ENCODE measurements at places on chromosomes 7 and 10.

GRCh38 chr10:49333192-49333591 lies 34.2 kb downstream of the C10orf71 start:
- no peak for DNase-seq

DNA sequence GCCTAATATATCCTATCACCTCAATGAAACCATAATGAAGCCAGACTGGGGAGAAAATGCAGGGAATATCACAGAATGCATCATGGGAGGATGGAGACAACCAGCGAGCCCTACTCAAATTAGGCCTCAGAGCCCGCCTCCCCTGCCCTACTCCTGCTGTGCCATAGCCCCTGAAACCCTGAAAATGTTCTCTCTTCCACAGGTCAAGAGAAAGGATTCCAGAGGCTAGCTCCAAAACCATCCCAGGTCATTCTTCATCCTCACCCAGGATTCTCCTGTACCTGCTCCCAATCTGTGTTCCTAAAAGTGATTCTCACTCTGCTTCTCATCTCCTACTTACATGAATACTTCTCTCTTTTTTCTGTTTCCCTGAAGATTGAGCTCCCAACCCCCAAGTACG lies 31.5 kb downstream of the PRSS2 start:
- DNase-seq, result no peak

DNA sequence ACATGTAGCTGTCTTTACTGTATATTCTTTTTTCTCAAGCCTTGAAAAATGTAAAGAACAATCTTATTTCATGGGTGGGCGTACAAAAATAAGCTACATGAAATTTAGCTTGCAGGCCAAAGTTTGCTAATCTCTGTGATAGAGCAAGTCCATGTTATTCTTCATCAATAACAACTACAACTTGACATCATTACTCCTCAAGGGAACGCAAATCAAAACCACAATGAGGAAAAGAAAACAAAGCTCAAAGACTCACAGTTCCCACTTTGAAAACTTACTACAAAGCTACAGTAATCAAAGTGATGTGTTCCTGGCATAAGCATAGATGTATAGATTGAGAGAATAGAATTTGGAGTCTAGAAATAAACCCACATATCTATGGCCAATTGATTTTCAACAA lies 62.5 kb downstream of the GNA12 start:
- DNase-seq, result no peak

GRCh38 chr7:69963393-69963792 lies 365.1 kb downstream of the AUTS2 start:
- DNase-seq, result no peak

- no peak for DNase-seq
These were observed 143.0 kb upstream of the HDAC9 start for GRCh38 chr7:18352339-18353255.

- DNase-seq, result no peak
These were observed 97.3 kb downstream of the DGKB start for GRCh38 chr7:14805105-14805719.

DNA sequence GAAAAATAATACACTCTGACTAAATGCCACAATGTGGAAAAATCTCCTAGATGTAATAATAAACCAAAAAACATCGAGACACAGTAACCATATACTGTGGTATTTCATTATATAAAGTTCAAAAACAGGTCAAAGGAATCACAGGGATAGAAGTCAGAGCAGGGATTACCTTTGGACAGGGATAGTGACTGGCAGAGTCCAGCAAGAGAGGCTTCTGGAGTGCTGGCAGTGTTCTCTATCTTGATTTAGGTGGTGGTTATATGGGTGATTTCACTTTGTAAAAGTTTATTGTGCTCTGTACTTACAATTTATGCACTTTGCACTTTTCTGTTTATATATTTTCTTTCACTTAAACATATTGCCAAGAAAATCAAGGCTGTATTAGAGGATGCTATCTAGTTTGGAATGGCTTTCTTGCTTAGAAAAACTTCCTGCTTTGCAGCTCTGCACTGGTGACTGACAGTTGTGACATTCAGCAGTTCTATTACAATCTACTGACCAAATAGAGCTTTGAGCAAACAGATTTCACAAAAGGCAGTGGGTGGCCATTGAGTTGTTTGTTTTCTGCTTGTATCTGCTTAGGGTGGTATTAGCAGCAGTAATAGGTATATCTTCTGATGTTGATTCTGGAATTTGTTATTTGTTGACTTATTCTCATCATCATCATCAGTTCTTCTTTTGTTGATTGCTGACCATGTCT lies 263.6 kb upstream of the LRGUK start:
- DNase-seq, result no peak

- DNase-seq, result no peak
These were observed 374.3 kb downstream of the GRID1 start for GRCh38 chr10:85992324-85992723.

DNA sequence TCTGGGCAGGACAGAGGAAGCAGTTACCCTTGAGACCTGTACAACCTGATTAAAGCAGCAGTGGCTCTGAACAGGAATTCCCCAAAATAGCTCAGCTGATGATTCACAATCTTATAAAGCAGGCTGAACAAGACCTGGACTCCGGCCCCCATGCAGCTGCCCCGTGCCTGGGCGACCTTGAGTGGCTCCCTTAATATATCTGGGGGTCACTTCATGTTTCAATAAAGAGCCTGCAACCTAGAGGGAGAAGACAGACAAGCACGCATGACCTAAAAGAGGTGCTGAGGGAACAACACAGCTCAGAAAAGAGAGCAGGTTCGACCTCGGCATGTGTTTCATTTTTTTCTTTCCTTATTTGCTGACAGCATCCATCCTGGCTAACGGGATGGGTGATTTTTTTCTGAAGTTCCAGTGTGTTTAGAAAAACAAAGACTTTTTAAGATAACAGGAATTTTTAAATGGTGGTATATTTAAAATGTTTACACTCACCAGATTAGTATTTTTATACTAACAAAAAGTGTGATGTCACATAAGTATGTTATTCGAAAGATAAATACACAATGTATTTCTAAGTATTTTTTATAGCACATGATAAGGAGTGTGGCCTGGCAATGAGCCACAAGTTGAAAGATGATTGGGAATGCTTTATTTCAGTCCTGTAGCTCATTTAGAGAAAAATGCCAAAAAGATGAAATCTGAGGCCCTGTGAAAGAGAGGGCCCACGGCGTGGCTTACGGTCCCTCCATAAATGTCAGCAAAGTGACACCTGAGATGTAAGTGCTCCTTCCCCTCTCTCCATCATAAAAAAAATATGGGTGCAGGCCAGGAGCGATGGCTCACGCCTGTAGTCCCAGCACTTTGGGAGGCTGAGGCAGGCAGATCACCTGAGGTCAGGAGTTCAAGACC lies 161.3 kb downstream of the SLIT1 start:
- DNase-seq, result no peak

DNA sequence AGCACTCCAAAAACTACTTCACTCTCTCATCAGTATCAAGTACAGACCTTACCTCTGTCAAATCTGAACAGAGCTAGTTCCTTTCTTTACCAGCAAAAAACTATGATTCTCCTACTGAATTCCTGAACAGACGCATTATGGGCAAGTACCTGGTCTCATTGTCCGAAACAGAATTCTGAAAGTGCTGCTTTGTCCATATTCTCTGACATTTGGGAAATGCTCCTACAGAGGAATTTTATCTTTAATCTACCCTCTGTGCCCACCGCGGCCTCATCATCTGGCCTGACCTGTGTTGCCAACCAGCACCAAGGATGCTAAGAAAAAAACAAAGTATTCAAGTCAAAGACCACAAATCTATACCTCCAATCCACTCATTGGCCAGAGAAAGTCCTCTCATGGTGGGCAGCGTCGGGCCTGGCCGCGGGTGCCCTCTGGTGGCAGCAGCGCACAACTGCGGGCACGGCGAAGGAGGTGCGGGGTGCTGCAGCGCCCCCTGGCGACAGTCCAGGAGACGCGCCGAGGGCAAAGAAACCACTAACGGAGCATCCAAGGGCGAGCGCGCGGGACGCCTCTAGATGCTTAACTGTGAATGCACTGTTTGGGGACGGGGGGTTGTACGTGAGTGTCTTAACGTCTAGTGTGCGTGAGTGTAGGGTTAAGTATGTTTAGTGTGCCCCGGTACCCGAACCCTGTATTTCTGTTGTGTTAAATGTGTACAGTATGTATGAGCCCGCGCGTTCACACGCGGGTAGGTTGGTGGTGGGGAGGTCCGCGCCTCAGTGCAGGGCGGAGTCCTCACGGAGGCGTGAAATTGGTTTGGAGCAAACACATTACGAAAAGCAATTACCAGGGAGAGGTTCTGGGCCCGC lies 5.0 kb upstream of the GBX1 start:
- peak; percentile 37 for DNase-seq

DNA sequence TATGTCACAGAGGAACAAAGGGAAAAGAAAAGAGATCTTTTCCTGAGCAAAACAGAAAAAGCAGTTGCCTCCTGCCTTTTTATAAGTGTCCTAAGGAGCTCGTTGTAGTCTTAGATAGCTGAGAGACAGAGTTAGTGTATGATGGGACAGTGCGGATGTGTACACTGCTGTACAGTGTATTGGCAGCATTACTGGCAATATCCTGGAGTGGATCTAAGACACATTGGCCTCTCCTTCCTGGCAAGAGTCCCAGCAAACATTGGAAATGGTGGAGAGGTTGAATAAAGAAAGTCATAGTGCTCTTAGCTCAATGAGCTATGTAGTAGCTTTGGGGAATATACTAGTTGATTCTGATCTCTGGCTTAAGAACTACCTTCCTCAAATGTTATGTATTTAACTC lies 22.7 kb downstream of the GARS1 start:
- DNase-seq, result no peak
